ENCODE measurements at places on chromosomes 1 and 21.

- no peak for DNase-seq
Observed at GRCh38 chr1:26961826-26962225, 1.6 kb upstream of the KDF1 start.

- no peak for DNase-seq
Observed at GRCh38 chr1:214248311-214249085, 32.5 kb upstream of the SMYD2 start.

GRCh38 chr1:231035799-231036198 lies 4.3 kb downstream of the FAM89A start:
- no peak for DNase-seq

- DNase-seq = no peak
Observed at GRCh38 chr1:58591806-58592205, 14.8 kb upstream of the TACSTD2 start.

All from HEK293T (cell line).